ENCODE measurements at places on chromosomes 7 and 10.
A peak's percentile ranks its signal among the peaks of the same experiment; 100 is the strongest.

DNA sequence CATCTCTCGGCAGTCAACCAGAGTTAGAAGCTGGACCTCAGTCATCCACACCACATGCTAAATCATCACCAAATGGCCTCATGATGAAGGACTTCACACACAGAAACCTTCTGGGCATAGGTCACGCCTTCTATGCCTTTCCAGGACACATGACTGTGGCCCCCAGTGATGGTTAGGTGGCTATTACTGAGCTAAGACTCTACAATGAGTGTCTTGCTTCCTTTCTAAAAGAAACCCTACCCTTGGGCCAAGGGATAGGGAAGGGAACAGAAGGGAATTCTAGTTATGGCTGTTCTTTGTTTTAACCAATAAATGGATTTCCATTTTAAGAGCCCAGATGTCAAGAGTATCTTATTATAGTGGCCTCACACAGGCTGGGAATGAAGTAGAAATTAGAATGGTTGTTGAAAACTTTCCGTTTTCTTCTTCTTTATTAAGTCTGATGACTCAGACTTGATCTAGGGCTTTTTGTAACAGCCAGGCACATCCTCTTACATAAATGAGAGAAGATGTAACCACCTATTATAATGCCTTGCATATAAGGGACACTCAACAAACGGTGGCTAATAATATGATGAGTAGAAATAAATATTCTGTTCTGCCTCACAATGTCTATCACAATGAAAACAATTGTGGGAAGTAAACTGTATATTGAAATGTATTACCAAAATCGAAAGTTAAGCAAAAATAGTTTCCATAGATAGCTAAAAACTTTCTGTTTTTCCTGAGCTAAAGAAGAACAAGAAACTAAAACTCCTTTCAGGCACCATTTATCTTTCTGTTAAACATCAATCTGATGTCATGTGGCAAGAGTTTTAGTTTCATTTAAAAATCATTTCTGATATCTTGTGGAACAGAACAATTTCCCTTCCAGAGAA is 62.5 kb upstream of the TOMM7 start:
- no peak for DNase-seq

DNA sequence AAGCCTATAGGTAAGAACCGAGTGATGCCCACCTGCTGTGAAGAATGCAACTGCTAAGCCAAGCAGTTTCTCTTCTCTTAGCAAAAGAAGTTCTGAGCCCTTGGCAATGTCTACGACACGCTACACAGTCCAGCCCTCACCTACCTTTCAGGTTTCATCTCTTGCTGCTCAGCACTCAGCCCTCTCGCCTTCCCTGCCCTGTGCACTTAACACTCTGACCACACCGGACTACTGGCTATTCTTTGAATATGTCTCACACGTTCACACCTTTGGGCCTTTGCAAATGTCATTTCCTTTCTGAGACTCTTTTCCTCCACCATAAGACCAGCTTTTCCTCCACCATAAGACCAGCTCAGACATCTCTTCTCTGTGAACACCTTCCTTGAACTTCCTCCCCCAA is 67.0 kb upstream of the ITGB1 start:
- no peak for DNase-seq

- no peak for DNase-seq
These were observed 281.8 kb downstream of the INHBA start for GRCh38 chr7:41421056-41421455.

- DNase-seq = no peak
These were observed 5.0 kb upstream of the TASOR2 start for GRCh38 chr10:5679606-5680005.

GRCh38 chr7:5694221-5694754 is 87.2 kb downstream of the RNF216 start:
- no peak for DNase-seq

GRCh38 chr7:81158189-81158588 is 239.3 kb upstream of the SEMA3C start:
- DNase-seq = peak; percentile 75

All from NCI-H2227 treated with DMSO at 0.1 percent for 48 hours (cell line).